ENCODE measurements at places on chromosomes 12 and 14. TPM values are rescaled to one million over a fixed set of nuclear protein-coding genes. Genes with fewer than 3 reads are reported as not detected.
A peak's percentile ranks its signal among the peaks of the same experiment; 100 is the strongest.

The TRIM9 gene
- polyA plus RNA-seq: 3.9 TPM

DNA sequence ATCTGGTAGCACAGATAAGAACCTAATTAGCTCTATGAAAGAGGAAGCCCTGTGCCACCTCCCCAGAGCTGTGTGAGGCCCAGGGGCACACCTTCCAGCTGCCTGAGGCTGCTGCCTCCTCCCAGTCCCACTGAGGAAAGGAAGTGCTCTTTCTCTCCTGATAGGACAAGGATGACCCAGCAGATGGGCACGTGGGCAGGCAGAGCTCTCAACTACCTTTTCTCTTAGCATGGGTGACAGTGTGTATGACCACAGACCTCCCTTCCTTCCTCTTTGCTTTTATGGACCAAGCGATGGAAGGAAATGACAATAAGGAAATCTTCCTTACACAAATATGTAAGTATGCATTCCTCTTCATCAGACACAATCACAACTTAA lies 127.6 kb upstream of the AMIGO2 start:
- peaks cover 32% of the 10 kb centered on the region for H3K27me3 ChIP-seq
- H3K4me3 ChIP-seq: no peak overlapping the region
- H3K4me1 ChIP-seq: no peaks in the 10 kb centered on the region
- no peak overlapping the region for H3K27ac ChIP-seq
- no peak for DNase-seq
- no peaks in the 10 kb centered on the region for H3K36me3 ChIP-seq

The RFX4 gene
- polyA plus RNA-seq: not detected

DNA sequence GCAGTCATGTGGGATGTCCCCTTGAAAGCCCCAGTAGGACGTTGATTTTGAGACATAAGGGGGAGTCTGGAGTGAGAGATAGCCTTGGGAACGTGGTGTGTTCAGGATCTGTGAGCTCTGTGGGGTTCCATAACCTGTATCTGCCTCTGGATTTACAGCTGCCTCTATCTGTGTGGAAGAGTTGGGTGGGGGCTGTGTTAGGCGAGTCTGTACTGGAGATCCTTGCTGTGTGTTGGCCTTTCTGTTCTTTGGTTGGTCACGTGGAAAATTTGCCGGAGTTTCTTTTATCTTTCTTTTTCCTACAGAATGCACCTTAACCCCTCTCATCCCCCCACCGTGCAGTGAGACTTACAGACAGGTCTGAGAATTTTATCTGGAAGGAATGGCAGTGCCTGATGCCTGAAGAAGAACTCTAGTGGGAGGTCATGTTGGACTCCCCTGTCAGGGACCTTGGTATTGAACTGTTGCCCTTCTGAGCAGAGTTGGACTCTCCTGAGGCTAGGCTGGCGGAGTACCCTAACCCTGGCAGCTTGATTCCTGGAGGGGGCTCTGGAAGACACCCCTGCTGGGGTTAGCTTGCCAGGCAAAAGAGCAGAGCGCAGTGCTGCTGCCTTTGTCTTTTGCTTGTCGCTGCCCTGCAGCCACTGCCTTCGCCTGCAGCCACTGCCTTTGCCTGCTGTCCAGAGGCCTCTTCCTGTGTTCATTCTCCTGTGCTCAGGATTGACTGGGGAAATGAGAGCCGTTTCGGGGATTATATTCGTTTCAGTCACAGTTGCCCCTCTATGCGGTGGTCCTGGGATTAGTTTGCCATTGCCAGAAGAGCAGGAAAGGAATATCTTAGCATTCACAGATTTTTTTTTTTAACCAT lies 34.1 kb downstream of the ZNF664 start:
- H3K4me1 ChIP-seq: no peaks in the 10 kb centered on the region
- no peaks in the 10 kb centered on the region for H3K27me3 ChIP-seq
- H3K4me3 ChIP-seq: no peak overlapping the region
- no peak overlapping the region for H3K27ac ChIP-seq

DNA sequence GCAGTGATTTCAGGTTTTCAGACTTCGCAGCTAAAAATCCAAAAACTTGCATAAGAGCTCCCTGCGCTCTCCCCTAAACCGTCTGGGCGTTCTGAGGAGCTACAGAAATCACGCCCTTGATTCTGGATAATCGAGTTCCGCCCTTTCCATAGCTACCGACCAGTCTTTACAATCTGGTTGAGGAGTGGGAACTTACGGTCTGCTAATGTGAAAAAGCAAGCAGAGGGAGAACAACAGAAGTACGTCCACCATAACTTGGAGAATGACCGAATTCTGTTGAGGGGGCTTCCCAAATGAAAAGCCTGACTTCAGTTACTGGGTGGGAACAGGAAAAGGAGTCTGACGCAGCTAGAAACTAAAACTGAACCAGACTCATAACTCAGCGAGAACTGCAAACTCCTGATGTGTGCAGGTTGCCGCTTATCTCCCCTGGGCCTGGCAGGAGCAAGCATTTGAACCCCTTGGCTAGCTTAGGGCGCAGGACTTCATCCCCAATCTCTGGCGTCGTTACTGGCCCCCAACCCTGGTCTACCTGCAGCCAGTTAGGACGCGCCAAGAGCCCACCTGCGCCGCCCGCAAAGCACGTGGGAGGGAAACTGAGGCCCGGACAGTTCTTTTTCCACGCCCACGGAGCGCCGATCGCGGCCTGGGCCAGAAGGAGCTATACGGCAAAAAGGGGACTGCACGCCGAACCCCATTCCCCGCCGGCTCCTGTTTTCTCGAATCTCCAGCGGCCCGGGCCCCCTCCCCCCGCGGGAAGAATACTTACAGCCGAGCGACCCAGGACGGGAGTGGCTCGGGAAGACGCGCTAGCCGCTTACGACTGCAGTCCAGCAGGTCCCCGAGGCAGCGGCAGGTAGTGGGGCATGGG lies 838 bp downstream of the LRIG3 start:
- no peaks in the 10 kb centered on the region for H3K36me3 ChIP-seq
- DNase-seq: no peak
- peak overlapping the region; percentile 50 for H3K4me3 ChIP-seq
- H3K27me3 ChIP-seq: peaks cover 34% of the 10 kb centered on the region

- H3K4me1 ChIP-seq: no peaks in the 10 kb centered on the region
- H3K27ac ChIP-seq: peak overlapping the region; percentile 90
- H3K36me3 ChIP-seq: no peaks in the 10 kb centered on the region
- no peaks in the 10 kb centered on the region for H3K27me3 ChIP-seq
These were observed 6.9 kb downstream of the GPRC5A start for GRCh38 chr12:12898136-12898717.

- H3K4me1 ChIP-seq: peaks cover 21% of the 10 kb centered on the region
- DNase-seq: no peak
- no peaks in the 10 kb centered on the region for H3K36me3 ChIP-seq
- H3K4me3 ChIP-seq: no peak overlapping the region
- H3K27me3 ChIP-seq: no peaks in the 10 kb centered on the region
These were observed 347.5 kb upstream of the SFSWAP start for GRCh38 chr12:131363393-131363792.

The CHGA gene
- polyA plus RNA-seq: 5.6 TPM

GRCh38 chr12:68111995-68112394 lies 47.5 kb downstream of the IFNG start:
- H3K36me3 ChIP-seq: no peaks in the 10 kb centered on the region
- no peak for DNase-seq
- no peaks in the 10 kb centered on the region for H3K4me1 ChIP-seq
- no peaks in the 10 kb centered on the region for H3K27me3 ChIP-seq
- H3K27ac ChIP-seq: no peak overlapping the region
- H3K4me3 ChIP-seq: no peak overlapping the region

DNA sequence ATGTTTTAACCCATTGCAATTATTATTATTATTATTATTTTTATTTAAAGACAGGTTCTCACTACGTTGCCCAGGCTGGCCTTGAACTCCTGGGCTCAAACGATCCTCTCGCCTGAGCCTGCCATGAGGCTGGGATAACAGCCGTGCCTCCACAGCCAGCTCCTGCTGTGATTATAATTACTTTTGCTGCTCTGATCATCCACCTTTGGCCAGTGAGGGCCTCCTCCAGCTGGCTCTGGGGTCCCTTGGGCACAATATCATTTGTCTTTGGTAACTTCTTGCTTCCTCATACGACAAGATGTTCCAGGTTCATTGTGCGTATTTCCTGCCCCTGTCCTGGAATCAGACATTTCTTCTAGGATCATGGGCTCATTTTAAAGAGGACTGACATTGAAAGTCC lies 28.4 kb downstream of the LRTM2 start:
- DNase-seq: no peak
- 0 out of 2 replicates have a peak, but pooled peaks cover 11% of the 10 kb centered on the region for H3K4me1 ChIP-seq
- no peaks in the 10 kb centered on the region for H3K36me3 ChIP-seq
- H3K4me3 ChIP-seq: no peak overlapping the region

The KRT83 gene
- polyA plus RNA-seq: not detected

The FGF23 gene
- polyA plus RNA-seq: not detected

DNA sequence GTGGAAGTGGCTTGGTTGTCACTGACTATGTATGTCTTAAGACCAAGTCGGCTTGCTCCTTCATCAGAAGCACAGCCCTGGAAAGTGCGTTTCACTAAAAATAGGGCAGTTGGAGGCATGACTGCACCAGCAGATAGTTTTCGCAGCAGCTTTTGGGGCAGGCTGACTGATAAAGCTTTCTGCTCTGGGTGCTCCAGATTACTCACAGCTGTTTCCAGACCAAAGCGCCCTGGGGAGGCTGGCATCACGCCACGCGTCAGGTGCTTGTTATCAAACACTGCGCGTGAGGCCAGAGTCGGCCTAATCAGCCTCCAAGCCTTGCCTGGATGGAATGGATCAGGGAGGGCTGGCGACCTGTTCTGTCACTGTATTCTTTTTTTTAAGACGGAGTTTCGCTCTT lies 13.3 kb upstream of the LRRC10 start:
- H3K4me1 ChIP-seq: no peaks in the 10 kb centered on the region
- H3K27ac ChIP-seq: no peak overlapping the region
- peaks cover 8% of the 10 kb centered on the region for H3K27me3 ChIP-seq
- no peaks in the 10 kb centered on the region for H3K36me3 ChIP-seq

The KRT78 gene
- polyA plus RNA-seq: not detected

The TAS2R20 gene
- 0.33 TPM for polyA plus RNA-seq

All from SK-N-SH (cell line).